HCEC 1CT (cell line): ENCODE measurements at places on chromosomes 5 and 9.
A peak's percentile ranks its signal among the peaks of the same experiment; 100 is the strongest.

GRCh38 chr5:83397658-83398057 is 73.9 kb upstream of the VCAN start:
- DNase-seq, result no peak

GRCh38 chr5:39657943-39658342 is 233.2 kb upstream of the DAB2 start:
- peak; percentile 40 for DNase-seq

- DNase-seq, result no peak
Observed at GRCh38 chr5:14235872-14236271, 92.7 kb downstream of the TRIO start.

- no peak for DNase-seq
Observed at GRCh38 chr5:14505310-14506139, 76.1 kb upstream of the OTULINL start.

GRCh38 chr9:105066275-105066865 is 138.4 kb upstream of the ABCA1 start:
- DNase-seq, result no peak

GRCh38 chr5:73962801-73963425 is 336.9 kb downstream of the ARHGEF28 start:
- no peak for DNase-seq
